A375 (cell line): ENCODE measurements at places on chromosomes 2 and 18. TPM values are rescaled to one million over a fixed set of nuclear protein-coding genes. Genes with fewer than 3 reads are reported as not detected.

Gene GEN1
- total RNA-seq = 17.2 and 19.9 TPM in 2 replicates

Gene OXER1
- total RNA-seq = not detected in 2 replicates

Gene CPO
- total RNA-seq = not detected in 2 replicates

Gene NGEF
- total RNA-seq = 4.6 and 7.5 TPM in 2 replicates

Gene CDH20
- 0.13 TPM in 1 of 2 replicates, not detected in the other for total RNA-seq

Gene SMAD2
- 57.4 and 61.4 TPM in 2 replicates for total RNA-seq

Gene KIF1A
- total RNA-seq = 5.6 and 5.8 TPM in 2 replicates

Gene RNF144A
- total RNA-seq = 26.9 TPM in 2 replicates

Gene SULT1C2
- 2.5 and 3.5 TPM in 2 replicates for total RNA-seq

Gene RAB6C
- total RNA-seq = 0.05 TPM in 1 of 2 replicates, not detected in the other

Gene PASK
- total RNA-seq = 4.4 and 4.8 TPM in 2 replicates

Gene MC4R
- 0.23 TPM in 1 of 2 replicates, not detected in the other for total RNA-seq

Gene ABCB11
- not detected in 2 replicates for total RNA-seq

Gene ZBTB7C
- not detected in 2 replicates for total RNA-seq

Gene SMAD7
- 16.8 and 17.0 TPM in 2 replicates for total RNA-seq

Gene LBX2
- total RNA-seq = 16.3 and 18.1 TPM in 2 replicates

Gene MROH2A
- not detected in 2 replicates for total RNA-seq

Gene AGPS
- total RNA-seq = 153 and 204 TPM in 2 replicates

Gene FZD7
- 13.5 and 14.6 TPM in 2 replicates for total RNA-seq

Gene LBH
- total RNA-seq = 1.0 and 1.8 TPM in 2 replicates

Gene NEDD4L
- total RNA-seq = 108 and 109 TPM in 2 replicates

Gene UGT1A5
- total RNA-seq = not detected in 2 replicates

Gene INO80B
- total RNA-seq = 30.3 and 40.9 TPM in 2 replicates

Gene CTLA4
- 0.83 and 2.7 TPM in 2 replicates for total RNA-seq

Gene LIMS4
- 0.19 and 0.90 TPM in 2 replicates for total RNA-seq
